ENCODE measurements at places on chromosomes 3 and 15.

DNA sequence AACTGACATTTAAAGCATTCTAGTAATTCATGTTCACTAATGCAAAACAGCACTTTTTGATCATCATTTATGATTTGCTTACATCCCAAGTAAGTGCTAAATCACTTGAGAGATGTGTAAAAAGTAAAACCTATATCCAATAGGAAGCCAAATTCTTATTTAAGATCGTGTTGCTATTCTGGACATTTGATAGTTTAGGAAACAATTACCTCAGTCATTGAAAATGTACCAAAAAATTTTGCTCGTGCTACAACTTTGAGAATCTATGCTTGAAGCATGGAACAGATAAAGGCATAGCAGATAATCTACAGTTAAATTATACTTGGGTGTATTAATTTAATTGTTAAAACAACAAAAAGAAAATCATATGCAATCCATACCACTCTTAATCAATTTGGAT lies 571.6 kb upstream of the NR2F2 start:
- no peak for DNase-seq

GRCh38 chr3:99041747-99042146 lies 140.3 kb upstream of the DCBLD2 start:
- DNase-seq, result no peak

GRCh38 chr15:82043130-82043673 lies 2.6 kb downstream of the MEX3B start:
- no peak for DNase-seq

DNA sequence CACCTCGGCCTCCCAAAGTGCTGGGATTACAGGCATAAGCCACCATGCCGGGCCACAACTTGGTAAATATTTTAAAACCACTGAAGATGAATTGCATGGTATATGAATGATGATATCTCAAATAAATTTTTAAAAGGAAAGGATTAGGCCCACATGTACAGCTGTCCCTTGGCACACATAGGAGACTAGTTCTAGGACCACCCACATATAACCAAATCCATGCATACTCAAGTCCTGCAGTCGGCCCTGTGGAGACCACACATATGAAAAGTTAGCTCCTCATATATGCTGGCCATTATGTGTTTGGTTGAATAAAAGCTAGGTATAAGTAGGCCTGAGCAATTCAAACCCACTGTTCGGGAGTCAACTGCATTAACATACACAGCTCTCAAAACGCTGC lies 10.6 kb downstream of the CLPX start:
- no peak for DNase-seq

DNA sequence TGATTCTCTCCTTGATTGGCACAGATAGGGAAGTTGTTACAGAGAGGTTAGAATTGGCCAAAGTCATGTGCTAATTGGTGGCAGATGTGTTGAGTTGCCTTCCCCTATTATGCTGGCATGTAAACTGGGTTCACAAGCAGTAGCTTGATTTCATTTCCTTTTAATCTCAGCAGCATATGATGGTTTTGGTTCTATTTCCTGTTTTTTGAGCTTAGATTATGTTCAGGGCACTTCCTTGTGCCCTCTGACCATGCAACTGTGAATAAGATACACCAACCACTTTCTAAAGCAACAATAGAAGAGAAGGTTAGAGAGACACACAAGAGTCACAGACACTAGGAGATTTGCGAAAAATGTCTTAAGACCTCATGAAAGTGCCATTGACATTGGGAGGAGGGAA lies 16.5 kb downstream of the HPS3 start:
- DNase-seq, result no peak

DNA sequence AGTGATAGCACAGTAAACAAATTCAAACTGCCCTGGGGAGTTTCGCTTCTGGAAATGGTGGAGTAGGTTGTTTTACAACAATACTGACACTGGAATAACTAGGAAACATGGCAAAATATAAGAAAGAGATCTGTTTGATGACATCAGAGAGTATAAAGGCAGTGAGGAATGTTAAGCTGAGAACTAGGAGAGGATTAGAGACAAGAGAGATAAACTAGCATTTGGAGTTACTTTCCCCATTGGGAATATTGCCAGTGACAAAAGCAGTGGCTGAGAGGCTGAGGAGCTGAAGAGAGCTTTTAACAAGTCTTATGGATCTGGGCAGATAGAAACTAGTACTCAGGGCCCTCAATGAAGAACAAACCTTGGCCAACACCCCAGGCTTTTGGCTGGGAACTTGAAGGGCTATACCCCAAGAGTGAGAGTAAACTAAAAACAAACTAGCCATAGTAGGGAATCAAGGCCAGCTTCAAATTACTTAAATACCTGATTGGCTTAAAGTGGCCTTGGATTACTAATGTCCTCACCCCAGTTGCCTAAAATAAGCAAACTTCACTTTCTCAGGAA lies 280.4 kb downstream of the KLF13 start:
- no peak for DNase-seq

- no peak for DNase-seq
Measured at GRCh38 chr15:41945731-41946130, 26.6 kb downstream of the EHD4 start.
